H1 (cell line): ENCODE measurements at places on chromosomes 6 and 20. TPM values are rescaled to one million over a fixed set of nuclear protein-coding genes. Genes with fewer than 3 reads are reported as not detected.

GRCh38 chr20:208942-209566 is 18.0 kb upstream of the DEFB129 start:
- peaks cover 2% of the 10 kb centered on the region for H3K27me3 ChIP-seq
- no peaks in the 10 kb centered on the region for H3K4me1 ChIP-seq
- no peaks in the 10 kb centered on the region for H3K36me3 ChIP-seq
- no peak for DNase-seq

GRCh38 chr20:2748551-2749342 is 51.7 kb downstream of the CPXM1 start:
- H3K36me3 ChIP-seq = no peaks in the 10 kb centered on the region
- peak overlapping the region; percentile 38 for H3K4me3 ChIP-seq
- peaks cover 2% of the 10 kb centered on the region for H3K4me1 ChIP-seq
- no peak overlapping the region for H3K27ac ChIP-seq

DNA sequence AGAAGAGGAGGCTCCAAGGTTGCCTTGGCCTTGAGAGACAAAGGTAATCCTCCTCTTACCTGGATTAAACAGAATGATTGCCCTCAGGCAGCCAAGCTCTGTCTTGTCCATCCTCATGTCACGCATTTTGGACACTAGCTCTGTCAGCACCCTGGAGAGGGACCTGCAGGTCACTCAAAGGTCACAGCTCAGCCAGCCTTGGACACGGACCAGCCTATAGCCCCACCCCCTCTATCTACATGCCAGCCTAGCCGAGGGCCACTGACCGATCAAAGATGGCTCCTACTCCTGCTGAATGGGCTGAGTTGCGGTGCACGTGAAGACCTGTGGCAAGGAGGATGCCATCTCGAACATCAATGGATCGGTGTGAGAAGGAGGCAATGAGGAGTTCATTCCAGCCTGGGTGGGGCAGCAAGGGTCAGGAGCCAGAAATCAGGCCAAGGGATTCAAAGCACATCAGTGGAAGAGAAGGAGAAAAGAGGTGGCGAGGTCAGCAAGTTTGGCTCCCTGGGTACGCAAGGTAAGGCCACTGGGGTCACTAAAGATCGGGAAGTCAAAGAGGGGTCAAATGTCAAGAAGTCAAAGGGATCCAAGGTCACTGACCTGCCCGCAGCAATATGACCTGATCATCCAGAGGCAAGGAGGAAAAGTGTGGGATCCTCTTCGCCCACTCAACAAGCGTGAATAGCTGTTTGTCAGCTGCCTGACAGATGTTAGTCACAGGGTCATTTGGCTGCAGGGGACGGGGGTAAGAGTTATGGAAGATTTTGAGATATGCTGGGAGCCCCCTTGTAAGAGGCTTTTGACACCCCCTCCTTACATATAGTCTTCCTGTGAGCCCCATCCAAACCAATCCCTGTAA is 3.3 kb upstream of the COL11A2 start:
- no peaks in the 10 kb centered on the region for H3K27me3 ChIP-seq
- peaks cover 13% of the 10 kb centered on the region; the same call in 1 of the 2 replicates for H3K36me3 ChIP-seq
- DNase-seq = no peak

- H3K27me3 ChIP-seq = no peaks in the 10 kb centered on the region
- no peak overlapping the region for H3K4me3 ChIP-seq
- H3K36me3 ChIP-seq = no peaks in the 10 kb centered on the region
- DNase-seq = no peak
- H3K27ac ChIP-seq = no peak overlapping the region
These were observed 658.2 kb downstream of the PTPRT start for GRCh38 chr20:42531508-42531961.

GRCh38 chr6:73258721-73259120 is 4.3 kb downstream of the KHDC1 start:
- H3K36me3 ChIP-seq = no peaks in the 10 kb centered on the region
- H3K4me3 ChIP-seq = no peak overlapping the region
- no peaks in the 10 kb centered on the region for H3K27me3 ChIP-seq
- H3K4me1 ChIP-seq = no peaks in the 10 kb centered on the region; the same call in 1 of the 2 replicates
- H3K27ac ChIP-seq = no peak overlapping the region

DNA sequence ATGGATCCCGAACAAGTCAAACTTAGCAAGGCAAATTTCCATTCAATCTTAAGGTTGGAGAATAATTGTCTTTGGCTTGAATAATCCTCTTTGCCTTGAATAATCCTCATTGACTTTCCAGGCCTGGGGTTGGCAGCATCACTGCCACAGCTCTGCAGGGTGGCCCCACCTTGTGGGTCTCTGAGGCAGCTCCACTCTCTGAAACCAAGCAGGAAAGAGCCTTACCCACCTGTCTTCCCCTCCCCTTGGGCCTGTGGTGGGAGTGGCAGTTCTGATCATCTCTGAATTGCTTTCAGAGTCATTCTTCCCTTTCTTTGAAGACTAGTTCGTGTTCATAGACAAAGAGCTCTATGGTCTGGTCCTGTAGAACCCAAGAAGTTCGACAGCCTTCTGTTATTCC is 47.5 kb downstream of the KCNQ5 start:
- no peak for DNase-seq
- H3K4me3 ChIP-seq = no peak overlapping the region
- no peak overlapping the region for H3K27ac ChIP-seq

- H3K36me3 ChIP-seq = no peaks in the 10 kb centered on the region
- H3K4me1 ChIP-seq = no peaks in the 10 kb centered on the region
- H3K27ac ChIP-seq = no peak overlapping the region
These were observed 169.9 kb downstream of the PRL start for GRCh38 chr6:22126910-22127309.

- peak; percentile 60 for DNase-seq
- H3K27ac ChIP-seq = no peak overlapping the region
- H3K27me3 ChIP-seq = no peaks in the 10 kb centered on the region
- no peaks in the 10 kb centered on the region for H3K4me1 ChIP-seq
These were observed 995 bp upstream of the GSTA4 start for GRCh38 chr6:52995913-52996645.

GRCh38 chr6:169638915-169639314 is 62.9 kb downstream of the WDR27 start:
- no peak overlapping the region for H3K4me3 ChIP-seq
- peaks cover 15% of the 10 kb centered on the region; the same call in 1 of the 2 replicates for H3K36me3 ChIP-seq
- H3K4me1 ChIP-seq = no peaks in the 10 kb centered on the region

- no peaks in the 10 kb centered on the region for H3K27me3 ChIP-seq
- DNase-seq = no peak
- H3K4me1 ChIP-seq = peaks cover 2% of the 10 kb centered on the region; the same call in 1 of the 2 replicates
- H3K4me3 ChIP-seq = no peak overlapping the region
These were observed 6.0 kb downstream of the RNF24 start for GRCh38 chr20:4009309-4009708.

- no peaks in the 10 kb centered on the region for H3K36me3 ChIP-seq
- 0 out of 2 replicates have a peak, but pooled peaks cover 3% of the 10 kb centered on the region for H3K4me1 ChIP-seq
- no peak for DNase-seq
- H3K27ac ChIP-seq = no peak overlapping the region
These were observed 109.1 kb downstream of the TOX2 start for GRCh38 chr20:44023515-44024371.

GRCh38 chr6:51533962-51534361 is 553.5 kb downstream of the PKHD1 start:
- no peak for DNase-seq
- no peaks in the 10 kb centered on the region for H3K36me3 ChIP-seq
- H3K4me3 ChIP-seq = no peak overlapping the region
- H3K4me1 ChIP-seq = no peaks in the 10 kb centered on the region
- no peaks in the 10 kb centered on the region for H3K27me3 ChIP-seq

DNA sequence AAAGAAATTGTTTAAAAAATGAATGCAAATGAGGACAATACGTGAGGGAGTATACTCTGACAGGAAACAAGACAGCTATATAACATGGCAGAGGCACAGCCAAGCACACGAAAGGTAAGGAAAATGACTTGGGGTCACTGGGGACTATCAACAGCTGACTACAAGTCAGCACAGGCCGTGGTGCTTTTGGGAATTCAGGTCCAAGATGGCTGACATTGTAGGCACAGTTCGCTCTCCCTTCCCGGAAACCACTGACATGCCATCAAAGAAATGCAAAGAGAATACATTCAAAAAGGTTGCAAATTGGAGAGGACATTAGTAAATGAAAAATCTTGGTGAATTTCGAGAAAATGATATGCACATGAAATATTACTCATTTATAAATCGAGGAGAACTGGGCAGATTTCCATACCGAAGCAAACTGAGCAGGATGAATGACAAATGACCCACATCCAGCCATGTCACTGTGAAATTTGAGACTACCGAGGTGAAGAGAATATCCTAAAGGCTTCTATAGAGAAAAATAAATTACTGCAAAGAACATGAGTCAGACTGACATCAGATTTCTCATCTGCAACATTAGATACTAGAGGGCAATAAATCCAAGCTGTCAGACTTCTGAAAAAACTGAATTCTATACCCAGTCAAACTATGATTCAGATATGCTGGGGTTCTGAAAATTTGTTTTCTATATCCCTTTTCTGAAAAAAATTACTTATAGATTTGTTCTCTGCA is 391.1 kb downstream of the BTBD9 start:
- H3K27ac ChIP-seq = no peak overlapping the region
- H3K4me1 ChIP-seq = no peaks in the 10 kb centered on the region
- DNase-seq = no peak
- H3K36me3 ChIP-seq = no peaks in the 10 kb centered on the region
- no peaks in the 10 kb centered on the region for H3K27me3 ChIP-seq

GRCh38 chr20:3612795-3613572 is 50.2 kb downstream of the GFRA4 start:
- no peaks in the 10 kb centered on the region for H3K36me3 ChIP-seq
- no peaks in the 10 kb centered on the region for H3K27me3 ChIP-seq
- H3K4me3 ChIP-seq = no peak overlapping the region

DNA sequence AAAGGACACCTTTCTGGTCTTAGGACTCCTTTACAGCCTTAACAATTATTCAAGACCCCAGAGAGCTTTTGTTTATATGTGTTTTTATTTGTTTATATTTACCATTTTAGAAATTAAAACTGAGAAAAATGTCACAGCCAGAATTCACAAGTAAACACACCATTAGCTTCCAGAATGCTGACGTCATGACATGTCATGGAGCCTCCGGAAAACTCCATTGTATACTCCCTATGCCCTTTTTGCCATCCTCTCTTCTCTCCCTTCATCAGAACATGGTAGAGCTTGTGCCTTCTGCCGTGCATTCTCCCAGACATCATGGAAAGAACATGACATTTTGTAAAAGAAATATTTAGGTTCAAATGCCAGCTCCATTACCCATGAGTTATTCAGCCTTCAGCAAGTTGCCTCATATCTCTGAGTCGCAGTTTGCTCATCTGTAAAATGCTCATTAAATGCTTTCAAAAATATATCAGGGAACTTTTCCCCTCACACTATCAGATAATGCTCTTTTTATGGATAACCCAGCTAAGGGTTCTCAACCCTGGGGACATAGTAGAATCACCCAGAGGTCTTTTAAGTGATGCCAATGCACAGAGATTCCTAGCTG is 27.8 kb downstream of the TNFAIP3 start:
- no peak overlapping the region for H3K27ac ChIP-seq
- no peak for DNase-seq
- no peaks in the 10 kb centered on the region for H3K27me3 ChIP-seq
- H3K36me3 ChIP-seq = no peaks in the 10 kb centered on the region

DNA sequence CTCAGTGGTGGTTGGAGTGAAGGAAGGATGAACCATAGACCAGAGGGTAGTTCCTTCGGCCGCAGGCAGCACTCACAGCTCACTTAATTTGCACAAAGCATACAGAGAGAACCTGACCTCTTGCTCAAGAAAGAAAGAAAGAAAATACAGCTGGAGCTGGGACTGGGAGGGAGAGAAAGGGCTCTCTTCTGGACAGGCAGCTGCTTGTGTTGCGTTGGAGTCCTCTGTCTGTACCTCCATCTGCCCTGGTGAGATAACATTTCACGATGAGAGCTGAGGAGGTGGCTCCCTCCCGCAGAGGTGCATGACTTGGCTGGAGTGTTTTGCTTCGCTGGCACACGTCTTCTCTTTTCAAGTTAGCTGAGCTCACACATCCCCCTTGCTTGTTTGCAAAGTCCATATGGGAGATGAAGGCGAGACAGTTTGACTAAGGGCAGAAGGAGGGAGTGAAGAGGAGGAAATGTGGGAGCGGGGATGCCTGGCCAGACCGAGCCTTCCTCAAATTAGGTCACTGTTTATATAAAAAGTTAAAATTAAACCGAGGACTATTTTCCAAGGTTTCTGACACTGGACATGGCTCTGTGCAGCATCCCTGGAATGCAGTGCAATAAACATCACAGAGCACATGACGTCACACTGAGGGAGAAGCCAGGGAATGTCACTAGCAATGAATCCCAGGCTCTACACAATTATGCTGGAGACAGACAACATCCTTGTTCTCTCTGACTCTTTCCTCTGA is 359.4 kb downstream of the CD83 start:
- no peaks in the 10 kb centered on the region for H3K4me1 ChIP-seq
- peaks cover 6% of the 10 kb centered on the region; the same call in 1 of the 2 replicates for H3K36me3 ChIP-seq
- no peak overlapping the region for H3K4me3 ChIP-seq
- H3K27me3 ChIP-seq = no peaks in the 10 kb centered on the region
- no peak for DNase-seq

DNA sequence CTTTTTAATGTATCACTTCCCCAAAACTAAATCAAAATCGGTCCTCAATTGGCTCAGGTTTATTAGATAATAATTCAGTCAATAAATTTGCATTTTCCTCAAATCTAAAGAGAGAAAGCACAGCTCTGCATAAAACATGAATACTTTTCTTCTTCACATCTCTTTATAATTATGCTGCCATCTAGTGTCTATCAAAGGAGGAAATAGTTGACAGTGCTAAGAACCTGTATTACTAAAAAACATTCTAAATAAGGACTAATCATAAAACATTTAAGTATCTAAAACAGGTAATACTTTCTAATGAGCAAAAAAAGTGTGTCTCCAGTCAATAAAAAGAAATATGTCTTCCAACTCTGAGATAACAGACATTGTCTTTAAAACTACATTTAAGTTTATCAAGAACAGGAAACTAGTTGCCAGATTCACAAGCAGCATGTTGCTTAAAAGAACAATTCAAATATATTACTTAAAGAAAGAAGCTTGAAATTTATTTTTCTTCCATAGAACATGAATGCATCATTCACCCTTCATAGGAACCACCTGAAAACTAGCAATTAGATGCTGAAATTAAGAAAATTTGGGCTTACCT is 56.5 kb upstream of the DST start:
- H3K36me3 ChIP-seq = no peaks in the 10 kb centered on the region
- no peaks in the 10 kb centered on the region for H3K4me1 ChIP-seq
- H3K27me3 ChIP-seq = no peaks in the 10 kb centered on the region
- no peak overlapping the region for H3K4me3 ChIP-seq
- no peak for DNase-seq

The MARCKS gene
- total RNA-seq = 111 and 117 TPM in 2 replicates

The MATN4 gene
- 4.0 and 4.4 TPM in 2 replicates for total RNA-seq

The LY6G6D gene
- total RNA-seq = not detected in 2 replicates
